ENCODE measurements at places on chromosomes 2 and 18. TPM values are rescaled to one million over a fixed set of nuclear protein-coding genes. Genes with fewer than 3 reads are reported as not detected.

The NXPH2 gene
- not detected for total RNA-seq

The VIT gene
- under 0.01 TPM for total RNA-seq

The DSC3 gene
- total RNA-seq, result under 0.01 TPM

The RGPD4 gene
- total RNA-seq, result not detected

The CHST9 gene
- total RNA-seq, result not detected

The RBM43 gene
- 1.6 TPM for total RNA-seq

The HOXD9 gene
- not detected for total RNA-seq

The CABYR gene
- total RNA-seq, result 4.1 TPM

The SLC5A7 gene
- not detected for total RNA-seq

The SGPP2 gene
- total RNA-seq, result not detected

The RNF125 gene
- total RNA-seq, result under 0.01 TPM

The LYPD1 gene
- total RNA-seq, result 79.7 TPM

The RAB6C gene
- total RNA-seq, result not detected

The CD8B2 gene
- total RNA-seq, result not detected

The MALL gene
- 1.6 TPM for total RNA-seq

The UGT1A5 gene
- total RNA-seq, result not detected

The ELOA2 gene
- total RNA-seq, result not detected

The CASP10 gene
- 0.28 TPM for total RNA-seq

The SFXN5 gene
- total RNA-seq, result 8.3 TPM

The GRB14 gene
- total RNA-seq, result not detected

The PREB gene
- total RNA-seq, result 36.1 TPM

The NPPC gene
- total RNA-seq, result 0.28 TPM

The MPV17 gene
- total RNA-seq, result 80.5 TPM

The ANKAR gene
- 4.4 TPM for total RNA-seq

The SPDYA gene
- not detected for total RNA-seq

The CRYBA2 gene
- not detected for total RNA-seq

The FBXO41 gene
- 0.83 TPM for total RNA-seq

The DNAJB2 gene
- total RNA-seq, result 43.0 TPM

The SLC9A4 gene
- total RNA-seq, result not detected

The HNMT gene
- 14.2 TPM for total RNA-seq

The SAG gene
- total RNA-seq, result not detected

The CHRND gene
- not detected for total RNA-seq

The SMYD1 gene
- total RNA-seq, result not detected

The LDLRAD4 gene
- total RNA-seq, result not detected

The TRIM43 gene
- total RNA-seq, result not detected

The DOCK10 gene
- 63.6 TPM for total RNA-seq

The ALPG gene
- total RNA-seq, result not detected

The LBX2 gene
- 0.18 TPM for total RNA-seq

Measured in IMR-90 (cell line).